Activated CD8-positive, alpha-beta memory T cell treated with anti-CD3 and anti-CD28 coated beads for 4 hours (primary cell): ENCODE measurements at places on chromosomes 7 and 10.

DNA sequence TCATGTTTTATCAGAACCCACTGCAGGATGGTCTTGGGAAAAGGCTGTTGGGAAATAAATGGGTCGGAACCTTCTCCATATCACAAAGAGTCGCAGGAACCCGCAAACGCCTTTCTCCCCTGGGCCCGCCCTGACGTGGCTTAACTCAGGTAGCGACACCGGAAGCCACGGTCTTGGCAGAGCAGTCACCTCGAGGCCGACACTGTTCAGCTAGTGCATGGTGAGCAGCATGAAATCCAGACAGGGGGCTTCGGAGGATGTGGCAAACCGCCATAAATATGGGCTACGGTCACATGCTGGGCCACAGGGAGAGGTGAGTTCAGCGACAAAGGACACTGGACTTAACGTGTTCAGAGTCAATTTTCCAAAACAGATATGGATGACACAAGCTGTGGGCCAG lies 421.9 kb downstream of the PTPRN2 start:
- no peak for DNase-seq

- DNase-seq: no peak
These were observed 205.9 kb downstream of the MBL2 start for GRCh38 chr10:52566471-52567246.

DNA sequence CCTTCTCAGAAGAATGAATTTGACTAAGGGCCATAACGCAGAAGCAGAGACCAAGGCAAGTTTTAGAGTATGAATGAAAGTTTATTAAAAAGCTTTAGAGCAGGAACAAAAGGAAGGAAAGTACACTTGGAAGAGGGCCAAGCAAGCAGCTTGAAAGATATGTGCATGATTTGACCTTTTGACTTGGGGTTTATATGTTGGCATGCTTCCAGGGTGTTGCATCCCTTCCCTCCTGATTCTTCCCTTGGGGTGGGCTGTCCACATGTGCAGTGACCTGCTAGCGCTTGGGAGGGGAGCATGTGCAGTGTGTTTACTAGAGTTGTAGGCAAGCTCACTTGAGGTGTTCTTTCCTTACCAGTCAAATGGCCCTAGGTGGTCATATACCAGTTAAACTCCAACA lies 37.9 kb upstream of the LRRN3 start:
- DNase-seq: no peak

- DNase-seq: no peak
These were observed 57.3 kb upstream of the BTBD16 start for GRCh38 chr10:122213766-122214165.

DNA sequence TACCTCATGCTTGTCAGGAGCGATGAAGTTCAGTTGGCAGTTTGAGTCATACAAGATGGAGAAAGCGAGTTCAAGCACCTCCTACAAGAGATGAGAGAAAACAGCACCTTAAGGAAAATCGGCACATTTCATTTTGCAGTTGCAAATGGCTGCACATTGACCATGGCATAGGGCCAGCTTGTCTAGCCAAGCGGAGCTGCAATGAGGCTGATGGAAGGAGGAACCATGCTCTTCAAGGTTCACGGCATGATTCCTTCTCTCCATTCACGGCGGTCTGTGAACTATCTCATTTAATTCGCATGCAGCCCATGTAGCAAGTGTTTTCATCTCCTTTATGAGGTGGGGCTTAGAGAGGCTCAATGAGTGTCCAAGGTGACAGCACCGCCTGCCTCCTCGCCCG lies 137.4 kb upstream of the AOAH start:
- no peak for DNase-seq
